ENCODE measurements at places on chromosomes 1 and 21.
A peak's percentile ranks its signal among the peaks of the same experiment; 100 is the strongest.

GRCh38 chr1:226814751-226815537 is 55.5 kb upstream of the PSEN2 start:
- no peak for DNase-seq

DNA sequence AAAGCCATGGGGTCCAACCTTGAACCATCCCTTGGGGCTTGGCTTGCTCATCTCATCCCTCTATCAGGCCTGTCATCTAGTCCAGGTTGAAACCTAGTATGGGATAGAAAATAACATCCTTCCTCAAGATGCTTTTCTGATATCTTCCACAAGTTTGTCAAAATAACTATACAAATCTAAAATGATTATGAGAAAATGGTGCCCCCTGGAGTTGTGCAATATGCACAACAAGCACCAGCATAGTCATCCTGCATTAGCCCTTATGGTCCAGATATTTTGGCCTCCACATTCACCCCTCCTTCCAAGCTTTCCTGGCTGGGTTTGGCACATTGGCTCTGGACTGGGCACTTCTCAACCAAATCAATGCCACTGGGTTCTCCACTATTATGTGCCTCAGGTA is 101.2 kb downstream of the TBX19 start:
- no peak for DNase-seq

DNA sequence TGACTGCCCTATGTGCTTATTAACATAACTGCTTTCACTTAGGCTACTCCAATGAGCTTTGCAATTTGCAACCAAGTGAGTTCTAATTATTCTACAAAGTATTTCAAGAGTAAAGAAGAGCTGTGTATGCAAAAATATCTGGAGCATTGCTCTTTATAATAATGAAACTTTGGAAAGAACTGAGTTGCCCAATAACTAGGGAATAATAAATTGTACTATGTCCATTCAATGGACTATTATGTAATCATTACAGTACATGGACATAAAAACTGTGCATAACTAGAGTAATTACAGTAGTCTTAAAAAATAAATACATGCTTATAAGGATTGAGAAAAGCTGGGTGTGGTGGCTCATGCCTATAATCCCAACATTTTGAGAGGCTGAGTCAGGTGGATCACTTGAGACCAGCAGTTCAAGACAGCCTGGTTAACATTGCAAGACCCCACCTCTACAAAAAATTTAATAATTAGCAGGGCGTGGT is 70.3 kb upstream of the JAK1 start:
- DNase-seq: no peak

- no peak for DNase-seq
These were observed 63.4 kb downstream of the OPTC start for GRCh38 chr1:203557390-203557789.

GRCh38 chr1:115908565-115909274 is 67.6 kb upstream of the SLC22A15 start:
- no peak for DNase-seq

DNA sequence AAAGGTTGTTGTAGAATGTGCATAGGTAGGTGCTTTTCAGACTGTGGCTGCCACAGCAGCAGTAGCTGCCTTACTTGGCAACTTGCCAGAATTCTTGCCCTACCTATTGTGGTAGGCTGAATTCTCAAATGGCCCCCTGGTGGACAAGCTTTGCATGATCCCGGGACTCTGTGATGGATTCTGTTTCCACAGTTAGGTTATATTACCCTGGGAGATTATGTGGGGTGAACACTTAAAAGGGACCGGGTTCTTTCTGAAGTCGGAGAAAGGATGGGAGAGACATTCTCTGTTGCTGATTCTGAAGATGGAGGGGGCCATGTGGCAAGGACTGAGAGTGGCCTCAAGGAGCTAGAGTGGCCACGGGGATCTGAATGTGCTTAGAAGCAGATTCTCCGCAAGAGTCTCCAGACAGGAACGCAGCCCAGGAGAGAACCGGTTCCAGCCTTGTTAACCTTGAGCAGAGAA is 32.1 kb upstream of the KCNE1 start:
- DNase-seq: peak; percentile 40

- DNase-seq: no peak
These were observed 49.4 kb upstream of the RGS7 start for GRCh38 chr1:241406421-241406820.

- no peak for DNase-seq
These were observed 12.5 kb downstream of the ESRRG start for GRCh38 chr1:216710598-216711333.

GRCh38 chr1:118298397-118298796 is 113.4 kb upstream of the SPAG17 start:
- DNase-seq: no peak

DNA sequence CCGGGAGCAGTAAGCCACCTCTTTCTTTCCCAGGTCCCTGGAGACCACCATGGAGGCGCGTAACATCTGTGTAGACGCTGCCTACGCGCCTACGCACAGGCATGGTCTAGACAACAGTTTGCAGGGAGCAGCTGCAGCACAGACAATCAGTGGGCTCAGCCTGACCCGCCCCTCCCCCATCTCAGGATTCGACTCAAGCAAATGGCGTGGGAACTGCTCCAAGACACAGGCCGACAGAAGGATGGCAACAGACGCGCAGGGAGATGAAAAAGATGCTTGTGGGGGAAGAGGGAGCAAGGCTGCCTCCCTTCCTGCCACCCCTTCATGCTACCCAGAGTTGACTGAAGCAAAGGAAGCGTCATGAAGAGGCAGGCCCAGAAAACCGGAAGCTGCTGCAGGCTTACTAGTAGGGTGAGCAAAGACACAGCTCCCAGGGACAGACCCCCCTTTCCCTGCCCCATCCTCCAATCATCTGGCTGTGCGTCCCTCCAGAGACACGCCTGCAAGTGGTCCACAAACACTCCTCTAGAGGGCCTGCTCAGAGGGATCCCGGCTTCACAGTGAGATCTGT is 19.5 kb downstream of the STK40 start:
- peak; percentile 25 for DNase-seq

- no peak for DNase-seq
These were observed 23.1 kb upstream of the TOR3A start for GRCh38 chr1:179058487-179059483.

- no peak for DNase-seq
These were observed 31.6 kb upstream of the CEP350 start for GRCh38 chr1:179923029-179923428.

DNA sequence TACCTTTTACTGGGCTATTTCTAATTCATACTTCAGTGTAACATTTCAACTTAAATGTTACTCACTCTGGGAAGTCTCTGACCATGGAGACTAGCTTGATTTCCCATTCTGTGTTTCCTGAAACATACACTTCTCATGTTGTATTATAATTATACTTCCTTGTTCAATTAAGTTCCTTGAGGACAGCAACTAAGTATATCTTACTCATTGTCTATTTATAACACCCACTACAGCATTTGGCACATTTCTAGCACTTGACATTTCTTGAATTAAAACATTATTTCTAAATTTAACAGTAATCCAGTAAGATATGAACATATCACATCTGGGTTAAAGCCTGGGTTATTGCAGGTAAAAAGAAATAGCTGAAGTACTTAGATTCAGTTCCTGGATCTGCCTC is 32.4 kb upstream of the F13B start:
- DNase-seq: no peak

- DNase-seq: no peak
These were observed 323.8 kb upstream of the ST6GALNAC5 start for GRCh38 chr1:76543495-76543894.

DNA sequence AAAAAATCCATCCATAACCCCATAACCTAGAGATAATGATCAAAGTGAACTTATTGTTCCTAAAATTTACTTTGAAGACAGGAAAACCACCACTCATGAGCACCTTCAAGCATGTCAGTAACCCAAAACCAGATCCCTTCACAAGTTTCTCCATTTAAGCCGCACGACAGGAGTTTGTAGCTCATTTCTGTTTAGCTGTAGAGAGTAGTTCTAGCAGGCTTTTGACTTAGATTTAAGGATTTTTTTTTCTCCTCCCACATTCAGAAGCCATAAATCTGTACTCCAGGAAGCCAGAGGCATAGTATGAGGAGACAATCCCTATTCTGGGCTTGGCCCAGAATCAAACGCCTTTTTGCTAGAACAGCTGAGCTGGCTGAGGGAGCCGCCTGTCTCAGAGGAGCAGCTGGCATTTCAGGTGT is 25.6 kb downstream of the TOMM20 start:
- DNase-seq: no peak

DNA sequence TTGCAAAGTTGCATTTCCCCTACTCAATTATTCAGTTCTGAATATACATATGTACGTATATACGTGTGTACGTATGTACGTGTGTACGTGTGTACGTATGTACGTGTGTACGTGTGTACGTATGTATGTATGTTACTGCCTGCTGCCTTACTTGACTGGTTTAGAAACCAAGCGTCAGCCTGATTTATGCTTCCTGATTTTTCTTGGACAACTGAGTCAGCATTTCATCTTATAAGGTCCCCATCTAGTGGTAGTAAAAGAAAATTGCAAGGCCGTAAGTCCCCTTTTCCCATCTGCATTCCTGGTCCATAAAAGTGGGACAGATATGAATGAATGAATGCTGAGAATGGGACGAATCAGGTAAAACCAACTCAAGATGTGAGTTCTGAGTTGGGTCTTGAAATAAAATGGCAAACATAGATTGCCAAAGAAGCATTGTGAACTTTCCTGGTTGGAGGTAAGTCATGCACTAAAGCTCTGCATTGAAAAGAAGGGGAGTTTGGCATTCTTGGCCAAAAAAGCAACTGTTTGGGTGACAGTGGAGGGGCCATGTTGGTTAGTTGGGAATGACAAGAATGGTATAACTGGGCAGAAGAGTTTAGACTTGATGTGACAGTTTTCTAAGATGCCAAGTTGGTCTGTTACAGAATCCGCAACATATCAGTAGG is 76.4 kb upstream of the DNAH14 start:
- no peak for DNase-seq

DNA sequence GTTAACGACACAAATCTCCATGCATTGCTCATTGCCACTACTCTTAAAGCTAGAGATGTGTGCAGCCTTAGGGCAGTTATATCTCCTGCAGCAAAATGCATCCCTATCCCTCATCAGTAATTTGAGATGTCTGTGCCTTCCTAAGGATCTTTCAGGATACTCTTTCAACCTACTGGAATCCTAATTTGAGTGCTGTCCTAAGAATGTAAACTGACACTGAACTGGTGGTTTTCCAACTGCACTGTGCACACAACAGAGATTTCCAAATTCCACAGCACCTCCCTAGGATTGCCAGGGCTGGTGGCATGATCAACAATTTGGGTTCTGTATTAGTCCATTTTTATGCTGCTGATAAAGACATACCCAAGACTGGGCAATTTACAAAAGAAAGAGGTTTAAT is 193.9 kb downstream of the LTN1 start:
- DNase-seq: no peak

- DNase-seq: no peak
These were observed 27.2 kb upstream of the ATP1A1 start for GRCh38 chr1:116345843-116346242.

DNA sequence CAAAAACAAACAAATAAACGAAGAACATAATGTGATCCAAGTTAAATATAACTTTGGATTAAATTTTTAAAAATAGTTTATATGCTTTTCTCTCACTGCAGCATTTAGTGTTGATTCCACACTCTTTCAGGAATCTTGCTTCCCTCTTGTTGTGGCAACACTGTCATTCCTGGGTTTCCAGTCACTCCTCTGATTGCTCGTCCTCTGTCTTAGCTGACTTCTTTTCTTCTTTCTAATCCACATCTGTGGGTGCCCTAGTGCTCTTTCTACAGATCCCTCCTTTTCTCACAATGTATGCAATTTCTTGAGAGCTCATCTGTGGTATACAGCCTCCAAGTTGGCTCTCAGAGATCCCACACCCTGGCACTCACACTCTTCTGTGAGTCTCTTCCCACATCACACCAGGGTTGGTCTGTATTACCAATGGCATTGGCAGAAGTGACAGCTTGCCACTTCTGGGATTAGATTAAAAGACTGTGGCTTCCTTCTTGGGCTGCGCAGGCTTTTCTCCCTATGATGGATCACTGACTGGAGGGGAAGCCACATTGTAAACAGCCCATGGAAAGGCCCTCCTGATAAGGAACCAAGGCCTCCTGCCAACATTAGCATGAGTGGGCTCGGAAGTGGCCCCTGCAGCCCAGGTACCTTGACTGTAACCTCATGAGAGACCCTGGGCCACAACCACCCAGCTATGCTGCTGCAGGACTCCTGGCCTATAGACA is 11.5 kb upstream of the MYOC start:
- no peak for DNase-seq

DNA sequence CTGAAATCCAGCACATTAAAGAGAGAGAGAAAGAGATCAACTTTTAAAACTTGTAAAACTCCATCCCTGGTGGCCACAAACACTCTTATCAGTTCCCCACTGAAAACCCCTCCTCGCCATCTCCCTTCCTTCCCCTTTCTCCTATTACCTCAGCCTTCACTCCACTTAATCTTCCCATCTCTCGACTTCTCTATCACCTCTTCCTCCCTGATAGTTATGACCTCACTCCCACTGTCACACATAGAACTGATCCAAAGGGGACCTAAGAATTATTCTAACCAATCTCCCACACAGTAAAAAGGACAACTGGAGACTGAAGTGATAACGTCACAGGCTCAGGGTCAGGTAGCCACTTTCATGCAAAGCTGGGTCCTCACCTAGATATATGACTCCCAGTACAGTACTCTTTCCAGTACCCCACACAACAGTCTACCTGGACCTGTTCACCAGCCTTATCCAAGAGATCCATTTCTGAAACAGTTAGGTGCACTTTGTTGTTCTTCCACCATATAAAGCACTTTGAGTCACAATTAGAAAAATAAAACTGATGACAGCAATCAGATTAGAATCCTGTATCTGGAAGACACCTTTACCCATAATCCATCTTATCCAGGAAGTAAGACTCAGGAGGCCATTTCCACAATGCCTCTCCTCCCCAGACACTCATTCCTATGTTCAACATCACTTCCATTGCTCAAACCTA is 324.8 kb downstream of the SMYD3 start:
- no peak for DNase-seq

DNA sequence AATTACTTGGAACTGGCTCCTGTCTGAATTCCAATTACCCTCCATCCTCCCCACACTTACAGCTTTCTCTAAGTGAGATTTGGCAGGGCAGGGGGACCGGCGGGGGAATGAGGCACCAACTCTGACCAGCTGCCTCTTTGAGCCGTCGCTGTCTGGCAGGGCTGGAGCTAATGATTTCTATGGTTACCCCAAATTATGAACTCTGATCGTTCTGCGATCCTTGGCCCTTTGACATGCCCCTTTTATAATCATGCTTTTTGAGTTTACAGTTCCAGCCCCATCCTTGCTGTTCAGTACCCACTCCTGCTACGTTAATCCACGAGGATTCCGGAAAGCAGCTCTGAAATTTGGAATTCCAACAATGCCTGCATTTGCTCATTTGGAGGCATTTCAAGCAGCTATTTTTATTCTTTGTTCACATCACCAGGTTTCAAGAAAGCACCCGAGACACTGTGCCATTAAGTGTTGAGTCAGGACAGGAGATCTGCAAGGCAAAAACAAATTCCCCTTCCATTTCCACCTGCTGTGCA is 54.6 kb upstream of the LBR start:
- DNase-seq: no peak

- DNase-seq: no peak
These were observed 73.2 kb upstream of the GADD45A start for GRCh38 chr1:67611846-67612245.

- no peak for DNase-seq
These were observed 22.0 kb downstream of the FOXO6 start for GRCh38 chr1:41383094-41383852.
